ENCODE measurements at places on chromosomes 1 and 21.

GRCh38 chr1:94541246-94542087, at the start of gene F3:
TSS of gene F3 (minus strand) at chr1:94541759. CDS start at chr1:94541636, 123 bp downstream.
- DNase-seq: peak; percentile 62

DNA sequence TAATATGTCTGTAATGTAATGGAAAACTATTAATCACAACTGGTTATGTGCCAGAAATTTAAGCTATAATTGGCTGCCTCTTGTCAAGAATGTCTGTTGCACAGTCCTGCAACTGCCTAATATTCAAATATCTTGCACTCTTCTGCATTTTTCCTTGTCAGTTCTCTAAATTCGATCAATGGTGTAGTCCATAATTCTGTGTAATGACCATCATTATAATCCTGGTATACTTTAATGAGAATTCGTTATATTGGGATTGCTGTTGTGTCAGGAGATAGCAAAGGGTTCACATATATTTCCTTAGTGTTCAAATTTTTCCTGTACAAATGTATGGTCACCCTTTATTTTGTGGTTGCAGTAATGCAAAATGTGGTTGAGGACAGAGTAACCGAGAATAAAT, 4.8 kb downstream of the NTNG1 start:
- DNase-seq: no peak

- DNase-seq: no peak
These were observed 1.2 kb downstream of the JMJD4 start for GRCh38 chr1:227733751-227734545.

DNA sequence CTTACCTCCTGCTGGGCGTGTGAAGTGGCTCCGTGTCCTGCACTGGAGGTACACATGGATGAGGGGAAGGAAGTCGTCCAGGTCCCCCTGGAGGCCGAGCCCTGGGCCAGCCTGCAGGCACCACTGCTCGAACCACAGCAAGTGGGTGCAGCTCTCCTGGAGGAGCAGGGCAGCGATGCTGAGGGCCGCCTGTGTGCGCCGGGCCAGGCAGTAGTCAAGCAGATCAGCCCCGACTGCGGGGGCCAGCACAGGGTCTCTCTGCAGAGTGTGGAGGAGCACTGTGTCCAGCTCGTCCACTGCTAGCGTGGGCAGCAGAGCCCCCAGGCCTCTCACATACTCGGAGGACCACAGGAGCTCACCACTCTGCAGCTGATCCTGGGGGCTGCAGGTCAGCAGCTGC, 45.9 kb downstream of the URB1 start:
- DNase-seq: no peak

- no peak for DNase-seq
These were observed 15.6 kb downstream of the C1orf115 start for GRCh38 chr1:220705782-220706181.

GRCh38 chr21:21018821-21019220, 20.6 kb downstream of the NCAM2 start:
- no peak for DNase-seq

GRCh38 chr1:47189844-47190508, at the start of gene PDZK1IP1:
TSS of gene PDZK1IP1 (minus strand) at chr1:47190036. CDS start at chr1:47189932, 104 bp downstream.
- DNase-seq: no peak

- DNase-seq: no peak
These were observed 97.3 kb upstream of the HMCN1 start for GRCh38 chr1:185636848-185637247.

DNA sequence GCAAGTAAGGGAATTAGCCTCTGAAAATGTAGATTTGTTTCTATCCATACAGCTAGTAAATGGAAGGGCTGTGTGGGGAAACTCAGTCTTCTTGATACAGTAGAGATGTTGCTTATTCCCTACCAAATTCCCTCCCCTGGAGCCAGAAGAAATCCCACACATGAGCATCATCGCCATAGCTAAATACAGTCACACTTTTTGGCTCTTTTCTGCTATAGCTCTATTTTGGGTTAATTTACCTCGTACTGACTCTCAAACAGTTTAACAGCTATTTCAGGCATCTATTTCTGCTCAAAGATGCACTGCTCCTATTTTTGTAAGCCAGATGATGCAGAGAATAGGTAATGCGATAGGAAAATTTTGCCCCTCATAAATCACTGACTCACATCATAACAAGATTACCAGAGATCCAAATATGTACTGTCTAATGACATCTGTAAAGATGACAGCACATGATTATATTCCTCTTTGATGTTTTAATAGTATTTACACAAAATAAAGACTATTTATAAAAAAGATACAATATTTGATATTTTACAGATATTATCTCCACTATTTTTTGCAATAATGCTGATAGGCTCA, 58.6 kb downstream of the XCL1 start:
- DNase-seq: no peak

- DNase-seq: no peak
These were observed 12.7 kb downstream of the RHEX start for GRCh38 chr1:206065547-206066145.

GRCh38 chr21:34621434-34622350, 6.8 kb upstream of the RCAN1 start:
- no peak for DNase-seq

DNA sequence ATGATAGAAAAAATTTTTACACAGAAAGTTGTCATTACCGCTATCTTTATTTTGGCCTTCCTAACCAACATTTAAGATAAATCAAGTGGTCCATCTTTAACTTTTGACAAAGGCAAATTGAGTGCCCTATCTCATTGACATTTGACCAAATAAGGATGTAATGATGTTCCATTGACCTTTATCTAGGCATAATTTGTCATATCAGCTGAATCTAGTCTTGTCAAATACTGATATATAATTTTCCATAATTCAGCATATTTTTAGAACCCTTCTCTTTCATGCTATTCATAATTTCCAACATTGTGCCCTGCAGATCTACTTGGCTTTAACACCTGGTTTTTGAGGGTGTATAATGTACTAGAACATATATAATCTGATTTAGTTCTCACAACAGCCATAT, 63.8 kb downstream of the XCL1 start:
- DNase-seq: no peak

- no peak for DNase-seq
These were observed 15.6 kb downstream of the ALPL start for GRCh38 chr1:21524686-21525339.

GRCh38 chr1:19403256-19403655, 82.1 kb downstream of the CAPZB start:
- no peak for DNase-seq

DNA sequence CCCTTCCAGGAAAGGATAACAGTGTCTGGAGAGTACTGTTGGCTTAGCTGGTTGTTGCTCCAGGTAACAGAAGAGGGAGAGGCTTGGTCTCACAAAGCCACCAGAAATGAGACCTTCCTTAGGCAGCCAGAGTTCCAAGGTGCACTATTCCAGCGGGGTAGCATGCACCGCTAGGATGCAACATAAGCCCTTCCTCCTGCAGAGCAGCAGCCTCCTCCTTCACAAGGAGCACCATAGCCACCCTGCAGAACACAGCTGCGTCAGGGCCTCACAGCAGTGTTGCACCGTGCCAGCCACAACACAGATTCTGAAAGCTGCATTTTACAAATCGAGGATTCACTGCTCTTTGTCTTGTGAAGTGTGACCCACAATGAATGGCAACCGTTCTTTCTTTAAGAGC, 142.0 kb downstream of the CLIC6 start:
- DNase-seq: no peak

GRCh38 chr1:83499998-83500397, 498.9 kb downstream of the TTLL7 start:
- no peak for DNase-seq

DNA sequence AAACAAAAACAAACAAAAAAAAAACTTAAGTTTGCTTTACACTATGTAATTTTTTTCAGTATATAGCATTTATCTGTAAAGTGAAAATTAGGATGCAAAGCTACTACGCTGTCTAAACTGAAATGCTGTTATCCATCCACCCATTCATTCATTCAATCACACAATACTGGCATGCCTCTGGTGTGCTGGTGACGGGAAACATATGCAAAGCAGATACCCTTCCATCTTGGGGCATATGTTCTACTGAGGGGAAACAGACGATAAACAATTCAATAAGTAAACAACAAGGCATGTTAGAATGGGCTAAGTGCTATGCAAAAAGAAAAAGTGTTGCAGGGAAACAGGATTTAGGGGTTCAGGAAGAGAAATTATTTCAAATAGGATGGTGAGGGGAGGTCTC, 3.2 kb downstream of the CLSTN1 start:
- DNase-seq: no peak

- no peak for DNase-seq
These were observed 222.4 kb upstream of the B3GALT2 start for GRCh38 chr1:193408782-193409293.

DNA sequence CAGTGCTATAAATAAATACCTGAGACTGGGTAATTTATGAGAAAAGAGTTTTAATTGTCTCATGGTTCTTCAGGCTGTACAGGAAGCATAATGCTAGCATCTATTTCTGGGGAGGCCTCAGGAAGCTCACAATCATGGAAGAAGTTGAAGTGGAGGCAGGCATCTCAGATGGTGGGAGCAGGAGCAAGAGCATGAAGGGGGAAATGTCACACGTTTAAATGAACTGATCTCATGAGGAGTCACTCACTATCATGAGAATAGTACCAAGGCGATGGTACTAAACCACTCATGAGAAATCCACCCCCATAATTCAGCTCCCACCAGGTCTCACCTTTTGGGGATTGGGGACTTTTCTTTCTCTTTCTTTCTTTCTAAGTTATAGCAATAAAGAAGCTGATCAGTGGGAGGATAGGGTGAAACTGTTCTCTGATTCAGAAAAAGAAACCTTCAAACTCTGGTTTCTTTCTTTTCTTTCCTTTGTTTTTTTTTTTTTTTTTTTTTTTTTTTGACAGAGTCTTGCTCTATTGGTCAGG, 17.1 kb upstream of the SPAG17 start:
- DNase-seq: no peak

DNA sequence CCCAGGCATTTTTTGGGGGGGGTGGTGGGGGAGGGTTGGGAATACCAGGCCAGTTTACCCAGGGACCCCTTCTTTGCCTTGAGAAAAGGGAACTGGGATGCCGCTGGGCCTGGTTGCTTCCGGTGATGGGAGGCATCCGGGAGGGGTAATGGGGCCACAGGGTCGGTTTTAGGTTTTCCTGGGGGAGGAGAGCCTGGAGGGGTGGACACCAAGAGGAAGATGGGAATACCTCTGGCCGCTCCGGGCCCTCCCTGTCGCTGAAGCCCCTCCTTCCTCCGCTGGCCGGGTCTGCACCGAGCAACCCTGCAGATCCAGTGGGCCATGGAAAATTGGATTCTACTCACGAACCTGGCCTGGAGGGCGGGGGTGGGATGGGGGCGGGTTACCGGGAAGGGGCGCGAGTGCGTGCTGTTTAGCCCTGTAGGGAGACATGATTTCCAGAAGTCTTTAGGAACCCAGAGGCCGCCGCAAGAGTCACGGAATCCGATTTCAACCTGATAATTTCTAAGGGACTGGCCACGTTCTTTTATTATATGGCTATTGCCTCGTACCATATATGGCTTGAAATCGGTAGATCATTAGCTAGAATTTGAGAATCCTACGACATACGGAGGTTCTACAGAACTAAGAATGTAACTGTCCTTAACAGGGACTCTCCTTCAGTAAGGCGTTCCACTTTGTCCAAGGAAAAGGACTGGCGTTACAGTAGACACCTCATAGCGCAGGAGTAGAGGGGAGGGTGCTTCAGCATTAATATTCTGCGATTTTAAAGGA, 749 bp downstream of the AKIRIN1 start:
- no peak for DNase-seq

DNA sequence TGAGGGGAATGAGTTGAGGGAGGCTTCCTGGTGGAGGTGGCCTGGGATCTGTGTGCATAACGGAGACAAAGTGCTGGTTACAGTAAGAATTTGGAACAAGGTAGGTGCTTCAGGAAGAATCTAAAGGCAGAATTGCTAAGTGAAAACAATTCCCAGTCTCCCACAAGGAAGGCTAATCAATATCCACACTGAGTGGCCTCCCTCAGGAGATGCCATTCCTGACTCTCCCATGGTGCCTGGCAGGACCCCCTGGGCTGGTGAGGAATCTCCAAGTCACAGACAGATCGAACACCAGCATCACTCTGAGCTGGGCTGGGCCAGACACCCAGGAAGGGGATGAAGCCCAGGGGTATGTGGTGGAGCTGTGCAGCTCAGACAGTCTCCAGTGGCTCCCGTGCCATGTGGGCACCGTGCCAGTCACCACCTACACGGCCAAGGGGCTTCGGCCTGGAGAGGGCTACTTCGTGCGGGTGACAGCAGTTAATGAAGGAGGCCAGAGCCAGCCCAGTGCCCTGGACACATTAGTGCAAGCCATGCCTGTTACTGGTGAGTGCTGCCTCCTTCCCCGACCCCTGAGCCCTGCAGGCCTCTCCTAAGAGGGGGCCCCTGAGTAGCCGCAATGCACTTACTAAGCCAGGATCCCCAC, 30.7 kb downstream of the IGFN1 start:
- no peak for DNase-seq

GRCh38 chr21:45161038-45161945, 86.9 kb downstream of the ADARB1 start:
- DNase-seq: no peak

DNA sequence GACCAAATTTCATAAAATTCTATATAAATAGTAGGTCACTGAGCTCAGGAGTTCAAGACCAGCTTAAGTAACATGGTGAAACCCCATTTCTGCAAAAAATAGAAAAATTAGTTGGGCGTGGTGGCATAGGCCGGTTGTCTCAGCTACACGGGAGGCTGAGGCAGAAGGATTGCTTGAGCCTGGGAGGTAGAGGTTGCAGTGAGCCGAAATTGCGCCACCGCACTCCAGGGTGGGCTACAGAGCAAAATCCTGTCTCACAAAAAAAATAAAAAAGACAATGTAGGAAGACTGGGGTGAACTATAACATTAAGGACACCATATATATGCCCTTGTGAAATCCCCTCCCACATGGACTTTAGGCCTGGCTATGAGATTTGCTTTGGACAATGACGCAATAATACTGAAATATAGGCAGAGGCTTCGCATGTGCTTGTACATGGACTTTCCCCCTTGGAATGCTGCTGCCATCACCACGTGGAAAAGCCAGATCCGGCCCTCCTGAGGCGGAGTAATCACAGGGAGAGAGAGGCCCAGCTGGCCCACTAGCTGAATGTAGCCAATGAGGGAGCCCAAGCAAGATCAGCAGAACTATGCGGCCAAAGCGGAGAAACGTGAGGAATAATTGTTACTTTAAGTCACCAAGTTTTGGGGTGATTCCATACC, 13.1 kb upstream of the USP1 start:
- no peak for DNase-seq

- no peak for DNase-seq
These were observed 190.4 kb upstream of the USP25 start for GRCh38 chr21:15539376-15539775.

DNA sequence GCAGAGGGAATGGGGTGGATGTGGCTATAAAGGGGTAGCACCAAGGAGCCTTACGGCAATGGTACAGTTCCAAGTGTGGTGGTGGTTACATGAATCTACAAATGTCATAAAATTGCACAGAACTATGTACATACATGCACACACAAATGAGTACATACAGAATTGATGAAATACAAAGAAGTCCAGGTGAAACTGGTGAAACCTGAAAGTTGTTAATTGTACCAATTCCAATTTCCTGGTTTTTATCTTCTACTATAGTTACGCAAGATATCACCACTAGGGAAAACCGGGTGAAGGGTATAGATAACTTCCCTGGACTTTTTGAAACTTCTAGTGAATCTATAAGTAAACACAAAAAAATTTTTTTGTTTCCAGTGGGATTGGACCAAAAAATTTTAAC, 18.9 kb downstream of the HSF2BP start:
- DNase-seq: no peak

GRCh38 chr1:67019121-67019520, 34.8 kb downstream of the SLC35D1 start:
- DNase-seq: no peak

GRCh38 chr1:2474933-2475371, 1.1 kb upstream of the PLCH2 start:
- no peak for DNase-seq

- no peak for DNase-seq
These were observed 679 bp downstream of the ABL2 start for GRCh38 chr1:179228783-179229213.

Measured in Jurkat, Clone E6-1 (cell line).